ENCODE measurements at places on chromosomes 5 and 9.

- peaks cover 2% of the 10 kb centered on the region for H3K36me3 ChIP-seq
- peak overlapping the region; percentile 87 for H3K4me3 ChIP-seq
- DNase-seq, result peak; percentile 49
- peaks cover 20% of the 10 kb centered on the region for H3K4me1 ChIP-seq
Measured at GRCh38 chr5:43555895-43556606, 826 bp downstream of the PAIP1 start.

GRCh38 chr5:73039082-73039481 is 81.3 kb upstream of the TMEM171 start:
- no peak overlapping the region for H3K27ac ChIP-seq
- no peak overlapping the region for H3K4me3 ChIP-seq
- DNase-seq, result no peak
- no peaks in the 10 kb centered on the region for H3K4me1 ChIP-seq

- H3K27ac ChIP-seq, result peak overlapping the region; percentile 94
- no peaks in the 10 kb centered on the region for H3K36me3 ChIP-seq
- DNase-seq, result peak; percentile 40
Measured at GRCh38 chr5:132020568-132021339, 9.3 kb upstream of the ACSL6 start.

- H3K4me3 ChIP-seq, result no peak overlapping the region
- H3K27me3 ChIP-seq, result peaks cover 14% of the 10 kb centered on the region
- H3K4me1 ChIP-seq, result no peaks in the 10 kb centered on the region
- H3K27ac ChIP-seq, result no peak overlapping the region
- no peak for DNase-seq
Measured at GRCh38 chr9:14362175-14362574, 48.2 kb upstream of the NFIB start.

DNA sequence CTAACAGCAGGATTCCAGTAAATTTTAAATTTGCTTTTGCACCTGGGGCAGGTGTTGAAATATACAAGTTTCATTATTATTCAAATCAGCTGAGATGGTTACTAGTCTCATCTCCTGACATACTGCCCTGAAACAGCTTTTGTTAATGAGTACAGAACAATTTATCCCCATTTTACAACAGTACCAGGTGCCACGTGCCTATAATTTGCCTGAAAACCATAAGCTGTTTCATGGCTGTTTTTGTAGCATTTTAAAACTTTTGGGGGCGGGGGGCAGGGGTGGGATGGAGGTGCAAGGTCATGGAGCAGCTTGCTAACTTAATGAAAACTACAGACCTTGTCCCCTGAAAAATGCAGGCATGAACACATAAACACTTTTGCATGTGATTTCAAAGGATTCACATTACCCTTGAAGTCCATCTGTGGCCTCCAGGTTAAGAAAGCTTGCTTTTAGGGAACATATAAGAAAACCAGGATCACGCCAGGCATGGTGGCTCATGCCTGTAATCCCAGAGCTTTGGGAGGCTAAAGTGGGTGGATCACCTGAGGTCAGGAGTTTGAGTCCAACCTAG is 42.1 kb downstream of the TIMD4 start:
- H3K4me1 ChIP-seq, result peaks cover 44% of the 10 kb centered on the region
- DNase-seq, result no peak
- H3K36me3 ChIP-seq, result peaks cover 31% of the 10 kb centered on the region
- peak overlapping the region; percentile 94 for H3K27ac ChIP-seq

- H3K36me3 ChIP-seq, result no peaks in the 10 kb centered on the region
- no peak for DNase-seq
- no peak overlapping the region for H3K27ac ChIP-seq
- peaks cover 3% of the 10 kb centered on the region for H3K27me3 ChIP-seq
- H3K4me1 ChIP-seq, result no peaks in the 10 kb centered on the region
Measured at GRCh38 chr5:94908889-94909480, 290.5 kb downstream of the SLF1 start.

DNA sequence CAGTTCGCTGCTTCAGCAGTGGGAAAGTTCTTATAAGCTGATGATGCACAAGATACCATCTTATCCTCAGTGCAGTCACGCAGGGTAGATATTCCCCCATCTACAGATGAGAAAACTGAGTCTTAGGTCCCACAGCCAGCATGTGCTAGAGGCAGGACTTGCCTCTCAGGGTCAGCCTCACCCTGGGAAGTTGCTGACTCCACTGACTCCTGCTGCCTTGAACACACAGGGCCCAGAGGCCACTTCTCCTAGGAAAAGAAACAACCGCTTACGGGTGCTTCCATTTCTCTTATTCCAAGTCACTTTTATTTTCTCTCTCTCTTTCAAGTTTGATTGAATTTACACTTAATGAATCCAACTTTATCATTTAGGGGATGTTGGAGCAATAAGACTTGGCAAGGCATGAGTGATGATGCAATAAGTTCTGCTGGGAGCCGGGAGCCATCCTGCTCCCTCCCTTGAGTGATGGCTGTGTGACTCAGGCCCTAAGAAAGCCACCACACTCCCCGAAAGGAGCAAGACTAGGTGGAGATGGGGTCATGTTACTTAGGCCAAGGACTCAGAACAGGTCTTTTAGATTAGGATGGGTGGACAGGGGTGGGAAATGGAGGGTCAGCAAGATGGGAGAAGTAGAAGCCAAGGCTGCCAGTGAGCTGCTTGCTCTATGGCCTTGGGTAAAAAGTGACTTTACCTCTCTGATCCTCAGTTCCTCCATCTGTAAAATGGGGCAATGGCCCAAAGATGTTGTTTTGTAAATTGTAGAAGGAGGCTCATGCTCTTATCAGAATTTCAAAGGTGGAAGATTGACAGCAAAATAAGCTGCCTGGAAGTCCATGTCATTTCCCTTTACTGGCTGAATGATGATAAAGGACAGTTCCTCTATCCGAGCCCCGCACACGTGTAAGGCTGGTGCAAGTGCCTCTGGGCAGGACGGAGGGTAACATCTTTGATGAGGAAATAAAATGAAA is 67.4 kb upstream of the ZNF618 start:
- H3K36me3 ChIP-seq, result no peaks in the 10 kb centered on the region
- no peak for DNase-seq
- peaks cover 36% of the 10 kb centered on the region for H3K27me3 ChIP-seq
- H3K4me3 ChIP-seq, result no peak overlapping the region

DNA sequence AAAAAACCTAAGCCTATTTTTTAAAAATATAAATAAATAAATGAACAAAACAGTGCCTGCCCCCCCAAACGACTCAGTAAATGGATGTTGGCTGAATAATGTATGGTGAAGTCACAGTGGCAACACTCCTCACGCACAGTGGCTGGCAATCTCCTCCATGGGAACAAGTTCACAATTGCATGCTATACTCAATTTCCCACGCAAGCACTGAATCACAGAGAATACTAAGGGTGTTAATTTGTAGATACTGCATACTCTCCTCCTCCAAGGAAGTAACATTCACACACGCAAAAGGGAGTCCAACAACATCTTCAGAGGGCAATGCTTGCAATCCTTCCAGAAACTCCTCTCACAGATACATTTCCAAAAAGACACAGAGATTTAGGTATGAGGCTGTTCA is 47.5 kb downstream of the SERINC5 start:
- no peak overlapping the region for H3K4me3 ChIP-seq
- H3K27ac ChIP-seq, result peak overlapping the region; percentile 75
- no peaks in the 10 kb centered on the region for H3K27me3 ChIP-seq
- DNase-seq, result no peak

GRCh38 chr9:105887679-105888078 is 193.3 kb downstream of the TMEM38B start:
- H3K27me3 ChIP-seq, result peaks cover 6% of the 10 kb centered on the region
- H3K27ac ChIP-seq, result no peak overlapping the region
- peaks cover 2% of the 10 kb centered on the region for H3K36me3 ChIP-seq
- H3K4me3 ChIP-seq, result no peak overlapping the region
- peaks cover 19% of the 10 kb centered on the region for H3K4me1 ChIP-seq

DNA sequence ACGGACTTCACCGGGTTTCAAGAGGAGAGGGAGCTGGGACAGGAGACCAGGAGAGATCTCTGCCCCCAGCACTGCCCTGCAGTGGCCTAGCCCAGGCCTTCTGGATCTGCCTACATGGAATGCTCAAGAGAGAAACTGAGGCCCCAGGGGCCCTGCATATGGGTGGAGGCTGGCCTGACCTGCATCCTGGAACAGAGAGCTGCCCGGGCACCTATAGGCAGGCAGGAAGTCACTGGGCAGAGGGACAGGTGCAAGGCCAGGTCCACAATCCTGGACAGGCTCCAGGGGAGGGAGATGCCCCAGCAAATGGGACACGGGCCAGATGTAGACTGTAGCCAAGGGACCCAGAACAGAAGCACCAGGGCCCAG is 98.5 kb upstream of the RUFY1 start:
- DNase-seq, result no peak
- no peaks in the 10 kb centered on the region for H3K4me1 ChIP-seq
- H3K27me3 ChIP-seq, result peaks cover 8% of the 10 kb centered on the region
- no peaks in the 10 kb centered on the region for H3K36me3 ChIP-seq
- H3K4me3 ChIP-seq, result no peak overlapping the region

DNA sequence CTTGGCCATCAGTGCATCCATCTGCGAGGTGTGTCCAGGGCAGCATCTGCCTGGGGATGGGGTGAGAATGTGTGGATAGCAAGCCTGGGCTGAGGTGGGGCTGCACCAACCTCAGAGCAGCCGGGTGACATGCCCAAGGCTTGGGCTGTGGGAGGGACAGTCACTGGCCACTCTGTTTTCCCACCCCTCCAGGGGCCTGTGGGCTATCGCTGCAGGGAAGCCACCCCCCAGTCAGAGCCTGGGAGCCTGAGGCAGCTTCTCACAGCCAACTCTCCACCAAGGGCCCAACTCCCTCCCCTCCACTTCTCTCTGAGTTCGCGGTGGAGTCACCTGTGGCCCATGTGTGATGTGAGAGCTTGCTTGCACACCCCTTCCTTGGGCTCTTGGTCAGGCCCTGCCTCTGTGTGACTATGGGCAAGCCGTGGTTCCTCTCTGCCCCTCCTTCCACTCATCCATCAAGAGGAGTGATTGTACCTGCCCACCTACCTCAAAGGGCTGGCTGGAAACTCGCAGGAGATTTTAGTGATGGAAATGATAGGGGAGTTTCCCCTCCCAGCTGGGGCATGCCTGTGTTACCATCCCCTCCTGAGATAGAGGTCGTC is 54.8 kb downstream of the DAB2IP start:
- no peaks in the 10 kb centered on the region for H3K36me3 ChIP-seq
- H3K27ac ChIP-seq, result no peak overlapping the region
- H3K4me3 ChIP-seq, result no peak overlapping the region
- H3K4me1 ChIP-seq, result peaks cover 5% of the 10 kb centered on the region
- DNase-seq, result no peak

- peaks cover 51% of the 10 kb centered on the region for H3K27me3 ChIP-seq
- H3K36me3 ChIP-seq, result no peaks in the 10 kb centered on the region
- peaks cover 11% of the 10 kb centered on the region for H3K4me1 ChIP-seq
- no peak overlapping the region for H3K4me3 ChIP-seq
- H3K27ac ChIP-seq, result peak overlapping the region; percentile 6
Measured at GRCh38 chr9:115207003-115207836, 89.3 kb upstream of the TNC start.

DNA sequence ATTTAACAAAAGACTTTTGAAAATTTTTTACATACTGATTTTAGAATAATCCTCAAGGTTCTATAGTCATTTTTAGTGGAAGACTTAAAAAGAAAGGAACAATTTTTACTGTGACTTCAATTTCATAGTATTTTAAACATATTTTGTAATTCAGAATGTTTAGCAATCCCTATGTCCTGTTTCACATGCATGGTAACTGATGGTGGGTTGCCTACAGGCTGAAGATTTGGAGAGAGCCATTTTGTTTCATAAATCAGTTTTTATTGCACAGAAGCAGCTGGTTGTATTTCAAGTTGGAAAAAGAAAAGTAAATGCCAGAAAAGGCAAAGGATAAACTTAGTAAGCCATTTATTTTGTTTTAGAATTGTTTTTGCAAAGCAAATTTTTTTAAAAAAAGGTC is 24.0 kb downstream of the STARD4 start:
- no peak overlapping the region for H3K27ac ChIP-seq
- peaks cover 28% of the 10 kb centered on the region for H3K36me3 ChIP-seq
- H3K27me3 ChIP-seq, result no peaks in the 10 kb centered on the region
- no peak for DNase-seq
- H3K4me1 ChIP-seq, result peaks cover 11% of the 10 kb centered on the region

DNA sequence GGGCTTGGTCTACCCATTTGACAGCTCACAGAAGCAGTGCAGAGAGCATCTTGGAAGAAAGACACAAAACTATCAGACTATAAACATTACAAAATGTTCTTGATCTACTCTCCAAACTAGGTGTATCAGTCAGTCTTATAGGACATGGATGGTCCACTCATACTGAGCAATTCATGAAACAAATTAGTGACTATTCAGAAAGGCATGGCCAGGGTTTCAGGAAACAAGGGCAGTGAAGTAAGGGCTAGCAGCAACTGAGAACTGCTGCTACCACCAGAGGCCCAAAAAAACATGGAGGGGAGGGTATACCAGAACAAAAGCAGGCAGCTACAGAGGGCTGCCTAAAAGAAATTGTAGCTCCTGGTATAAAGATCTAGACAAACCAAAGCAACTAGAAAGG is 287.0 kb downstream of the PIK3R1 start:
- no peaks in the 10 kb centered on the region for H3K4me1 ChIP-seq
- no peak for DNase-seq
- no peak overlapping the region for H3K27ac ChIP-seq
- no peak overlapping the region for H3K4me3 ChIP-seq
- H3K27me3 ChIP-seq, result no peaks in the 10 kb centered on the region

DNA sequence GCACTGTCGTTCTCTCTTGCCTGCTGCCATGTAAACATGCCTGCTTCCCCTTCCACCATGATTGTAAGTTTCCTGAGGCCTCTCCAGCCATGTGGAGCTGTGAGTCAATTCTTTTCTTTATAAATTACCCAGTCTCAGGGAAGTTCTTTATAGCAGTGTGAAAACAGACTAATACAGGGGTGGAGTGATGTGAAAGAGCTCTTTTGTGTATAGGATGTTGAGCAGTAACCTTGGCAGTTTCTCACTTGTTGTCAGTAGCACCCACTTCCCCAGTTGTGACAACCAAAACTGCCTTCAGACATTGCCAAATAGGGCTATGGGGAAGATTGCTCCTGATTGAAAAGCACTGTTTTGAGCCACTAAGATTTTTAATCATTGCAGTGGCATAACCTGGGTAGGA is 552.2 kb upstream of the ZNF462 start:
- H3K27ac ChIP-seq, result no peak overlapping the region
- H3K4me1 ChIP-seq, result no peaks in the 10 kb centered on the region
- H3K36me3 ChIP-seq, result no peaks in the 10 kb centered on the region
- H3K4me3 ChIP-seq, result no peak overlapping the region
- no peak for DNase-seq
- no peaks in the 10 kb centered on the region for H3K27me3 ChIP-seq

GRCh38 chr5:100827481-100827889 is 75.6 kb downstream of the ST8SIA4 start:
- peaks cover 13% of the 10 kb centered on the region for H3K36me3 ChIP-seq
- DNase-seq, result no peak
- no peak overlapping the region for H3K4me3 ChIP-seq
- no peak overlapping the region for H3K27ac ChIP-seq
- H3K4me1 ChIP-seq, result peaks cover 29% of the 10 kb centered on the region
- no peaks in the 10 kb centered on the region for H3K27me3 ChIP-seq

Data from activated naive CD8-positive, alpha-beta T cell treated with anti-CD3 and anti-CD28 coated beads for 36 hours (primary cell).